NCI-H146 (cell line): ENCODE measurements at places on chromosomes 4 and X.

DNA sequence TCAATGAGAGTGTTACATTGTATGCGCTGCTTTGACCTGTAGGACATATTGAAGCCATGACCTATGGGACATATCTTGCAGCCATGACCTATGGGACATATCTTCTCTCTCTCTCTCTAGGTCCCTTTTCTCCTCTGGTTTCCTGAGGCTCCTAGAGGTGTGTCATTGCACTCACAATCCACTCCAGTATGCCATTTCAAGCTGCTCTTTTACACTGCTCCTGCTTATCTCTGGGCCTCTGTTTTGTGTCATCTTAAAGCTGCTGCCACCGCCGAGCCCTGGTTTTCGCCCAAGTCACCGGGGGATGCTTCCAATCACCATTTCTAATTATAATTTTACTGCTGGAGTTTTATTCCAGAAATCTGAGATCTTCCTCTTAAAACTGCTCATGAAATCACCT, 336.1 kb downstream of the GALNTL6 start:
- no peak for DNase-seq

- no peak for DNase-seq
Measured at GRCh38 chr4:163263606-163264005, 68.8 kb downstream of the NPY1R start.

DNA sequence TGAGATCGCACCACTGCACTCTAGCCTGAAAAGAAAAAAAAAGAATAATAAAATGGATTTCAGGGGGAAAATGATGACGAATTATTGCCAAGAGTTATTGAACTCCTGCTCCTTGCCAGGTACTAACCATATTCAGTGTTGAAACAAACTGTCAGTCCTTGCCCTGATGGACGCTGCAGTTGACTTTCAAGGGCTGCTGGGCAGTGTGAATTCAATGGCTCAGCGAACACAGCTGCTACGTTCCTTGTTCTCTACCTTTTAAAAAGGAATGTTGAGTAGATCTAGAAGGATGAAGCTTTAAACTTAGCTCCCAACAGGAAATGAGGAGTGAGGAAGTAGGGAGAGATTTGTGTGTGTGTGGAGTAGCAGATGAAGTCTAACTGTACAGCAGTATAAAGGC, 2.7 kb downstream of the LIMCH1 start:
- no peak for DNase-seq

DNA sequence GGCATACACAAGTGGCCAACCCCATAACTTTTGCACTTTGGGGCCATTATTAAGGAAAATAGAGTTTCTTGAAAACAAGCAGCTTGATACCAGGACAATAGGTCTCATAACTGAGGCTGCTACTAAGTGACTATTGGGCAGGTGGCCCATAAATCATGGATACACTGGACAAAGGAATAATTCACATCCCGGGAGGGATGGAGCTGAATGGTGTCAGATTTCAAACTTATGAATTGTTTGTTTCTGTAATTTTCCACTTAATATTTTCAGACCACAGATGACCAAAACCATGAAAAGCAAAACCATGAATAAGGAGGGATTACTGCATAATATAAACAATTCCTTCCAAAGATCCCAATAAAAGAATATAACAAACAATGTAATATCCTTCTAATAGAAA, 114.4 kb downstream of the WDFY3 start:
- DNase-seq = peak; percentile 68
